MG63 (cell line): ENCODE measurements at places on chromosomes 13 and 19. TPM values are rescaled to one million over a fixed set of nuclear protein-coding genes. Genes with fewer than 3 reads are reported as not detected.

GRCh38 chr19:17330262-17331044 is 4.2 kb downstream of the ANO8 start:
- no peak for DNase-seq

FGF22 gene
- total RNA-seq: not detected in 2 replicates

ZNF763 gene
- 0.22 and 0.40 TPM in 2 replicates for total RNA-seq

DNA sequence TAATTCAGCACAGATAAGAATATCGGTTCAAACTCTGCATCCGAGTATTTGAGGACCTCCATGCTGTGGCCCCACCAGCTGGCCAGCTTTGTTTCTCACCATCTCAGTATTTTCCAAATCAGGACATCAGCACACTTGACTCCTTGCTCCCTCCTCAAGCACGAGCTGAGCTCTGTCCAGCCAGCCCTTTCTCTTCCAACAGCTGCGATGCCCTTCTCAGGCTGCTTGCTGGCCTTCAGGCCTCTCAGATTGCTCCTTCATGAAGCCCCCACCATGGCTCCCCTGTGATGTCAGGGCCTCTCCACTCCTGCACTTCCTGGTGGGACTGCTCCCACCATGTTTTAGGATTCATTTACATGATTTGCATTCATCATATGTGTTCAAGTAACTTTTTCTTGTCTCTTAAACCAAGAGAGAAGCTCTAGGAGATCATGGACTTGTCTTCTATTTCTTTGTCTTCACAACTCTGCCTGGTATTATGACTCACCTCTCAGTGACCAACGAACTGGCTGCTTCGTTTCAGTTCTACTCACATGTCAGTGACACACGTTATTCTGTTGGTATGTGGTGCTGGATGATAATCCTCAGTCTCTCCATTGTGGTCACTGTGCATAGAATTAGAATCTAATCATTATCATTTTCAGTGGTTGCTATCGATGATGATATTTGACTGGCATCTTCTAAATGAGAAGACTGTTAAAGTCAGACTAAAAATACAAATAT is 471.7 kb downstream of the EFNB2 start:
- DNase-seq: peak; percentile 57

DNA sequence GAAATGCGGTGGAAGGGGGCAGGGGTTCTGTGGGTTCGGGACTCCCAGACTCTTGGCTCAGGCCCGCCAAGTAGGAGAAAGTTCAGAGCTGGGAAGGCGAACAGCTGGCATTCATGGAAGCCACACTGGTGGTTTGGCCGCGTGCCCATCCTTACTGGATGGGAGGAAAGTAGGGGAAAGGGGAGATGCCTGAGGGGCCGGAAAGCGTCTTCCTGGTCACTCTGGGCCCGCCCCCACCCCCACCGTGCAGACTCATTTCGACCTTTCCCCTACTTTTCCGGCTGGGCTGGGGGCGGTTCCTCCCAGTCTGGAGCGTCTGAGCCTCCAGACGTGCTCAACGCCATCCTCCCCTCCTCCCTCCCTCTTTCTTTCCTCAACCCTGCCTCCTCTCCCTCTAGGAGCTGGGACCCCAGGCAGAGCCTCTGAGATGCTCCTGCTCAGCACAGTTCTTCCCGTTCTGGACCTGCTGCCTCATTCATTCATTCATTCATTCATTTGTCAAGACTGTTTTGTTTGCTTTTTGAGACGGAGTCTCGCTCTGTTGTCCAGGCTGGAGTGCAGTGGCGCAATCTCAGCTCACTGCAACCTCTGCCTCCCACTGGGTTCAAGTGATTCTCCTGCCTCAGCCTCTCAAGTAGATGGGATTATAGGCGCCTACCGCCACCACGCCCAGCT is 3.5 kb downstream of the ANGPTL4 start:
- DNase-seq: peak; percentile 99

- DNase-seq: no peak
Measured at GRCh38 chr19:41682437-41682836, 5.6 kb downstream of the CEACAM7 start.

GRIN3B gene
- total RNA-seq: not detected in 2 replicates

- DNase-seq: no peak
Measured at GRCh38 chr19:58317476-58318072, 9.2 kb upstream of the ZSCAN22 start.

LSR gene
- total RNA-seq: 0.33 TPM in 1 of 2 replicates, not detected in the other

DNA sequence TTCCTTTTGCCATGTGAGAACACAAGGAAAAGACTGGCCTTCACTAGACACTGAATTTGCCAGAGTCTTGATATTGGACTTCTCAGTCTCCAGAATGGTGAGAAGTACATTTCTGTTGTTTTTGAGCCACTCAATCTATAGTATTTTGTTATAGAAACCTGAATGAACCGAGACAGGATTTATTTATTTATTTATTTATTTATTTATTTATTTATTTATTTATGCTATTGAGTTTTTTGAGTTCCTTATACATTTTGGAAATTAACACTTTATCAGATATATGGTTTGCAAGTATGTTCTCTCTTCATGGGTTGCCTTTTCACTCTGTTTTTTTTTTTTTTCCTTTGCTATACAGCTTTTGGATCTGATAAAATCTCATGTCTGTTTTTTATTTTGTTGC is 319.0 kb upstream of the PCDH20 start:
- DNase-seq: no peak

MBNL2 gene
- total RNA-seq: 28.6 and 37.7 TPM in 2 replicates

DNA sequence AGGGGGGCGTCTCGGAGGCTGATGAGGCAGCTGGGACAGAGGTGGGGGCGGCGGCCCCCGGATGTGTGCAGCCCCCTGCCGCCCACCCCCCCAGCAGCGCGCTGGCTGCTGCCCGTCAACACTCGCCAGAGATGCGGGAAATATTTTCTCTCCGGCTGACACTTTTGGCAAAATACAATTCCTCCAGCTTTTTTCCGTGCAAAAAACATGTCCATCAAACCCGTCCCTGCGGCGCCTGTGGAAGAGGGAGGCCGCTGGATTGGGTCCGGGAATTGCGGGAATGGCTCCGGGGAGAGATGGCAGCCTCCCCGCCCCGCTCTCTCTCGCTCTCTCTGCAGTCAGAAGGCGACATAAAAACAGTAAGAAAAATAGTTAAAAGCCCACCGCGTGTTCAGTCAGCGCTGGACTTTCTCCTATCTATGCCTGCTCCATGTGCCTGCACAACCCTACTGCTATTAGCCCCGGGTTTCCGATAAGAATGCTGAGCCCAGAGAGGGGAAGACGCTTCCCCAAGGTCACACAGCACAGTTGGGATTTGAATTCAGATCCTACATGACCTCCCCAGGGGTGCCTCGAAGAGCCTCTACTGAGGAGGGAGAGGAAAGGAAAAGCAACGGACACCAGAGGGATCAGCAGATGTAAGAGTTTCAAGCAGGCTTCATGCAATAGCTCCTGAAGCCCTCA is 23.2 kb downstream of the ZNRF4 start:
- DNase-seq: no peak

- DNase-seq: peak; percentile 48
Measured at GRCh38 chr19:38685666-38686529, 38.4 kb downstream of the ACTN4 start.
